ENCODE measurements at places on chromosomes 2 and 18.

DNA sequence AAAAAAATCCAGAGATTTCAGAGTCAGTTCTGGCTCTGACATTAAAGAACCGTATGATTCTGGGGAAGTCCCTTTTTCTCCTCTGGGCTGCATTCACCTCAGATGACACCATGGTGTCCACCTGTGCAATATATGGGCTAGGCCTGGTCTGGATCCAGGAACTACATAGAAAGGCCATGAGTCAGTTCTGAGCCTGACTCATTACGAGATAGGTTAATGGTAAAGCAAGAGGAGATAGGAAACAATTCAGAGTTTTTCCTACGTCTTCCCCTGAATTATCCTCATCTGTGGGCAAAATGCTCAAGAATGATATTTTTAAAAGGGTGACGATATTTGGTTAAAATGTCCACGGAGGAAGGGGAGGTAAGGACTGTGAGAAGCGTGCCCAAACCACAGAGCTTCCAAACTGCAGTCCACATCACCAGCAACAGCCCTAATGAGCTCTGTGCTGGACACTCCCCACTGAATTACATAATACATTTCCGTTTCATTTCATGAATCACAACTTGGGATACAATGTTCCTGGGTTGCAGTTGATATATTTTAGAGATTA is 180.1 kb upstream of the OSR1 start:
- no peak for DNase-seq

- DNase-seq: no peak
Observed at GRCh38 chr2:220270481-220271070, 643.1 kb downstream of the SLC4A3 start.

DNA sequence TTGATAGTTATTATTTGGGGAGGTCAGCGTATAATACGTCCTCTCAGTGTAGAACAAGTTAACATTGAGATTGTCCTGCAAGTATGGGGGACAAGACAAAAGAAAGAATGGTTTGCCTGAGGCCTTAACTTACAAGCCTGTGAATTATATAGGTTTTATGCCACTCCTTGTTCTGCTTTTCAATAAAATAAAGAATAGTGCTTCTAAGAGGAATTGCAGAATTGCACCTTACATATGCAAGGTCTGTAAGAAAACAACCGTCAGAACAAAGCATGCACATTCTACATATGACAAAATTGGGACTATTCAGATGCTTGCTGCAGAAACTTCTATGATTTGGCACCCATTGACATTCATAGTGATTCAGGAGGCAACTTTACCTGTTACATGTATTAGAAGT is 785.0 kb downstream of the NR4A2 start:
- no peak for DNase-seq

DNA sequence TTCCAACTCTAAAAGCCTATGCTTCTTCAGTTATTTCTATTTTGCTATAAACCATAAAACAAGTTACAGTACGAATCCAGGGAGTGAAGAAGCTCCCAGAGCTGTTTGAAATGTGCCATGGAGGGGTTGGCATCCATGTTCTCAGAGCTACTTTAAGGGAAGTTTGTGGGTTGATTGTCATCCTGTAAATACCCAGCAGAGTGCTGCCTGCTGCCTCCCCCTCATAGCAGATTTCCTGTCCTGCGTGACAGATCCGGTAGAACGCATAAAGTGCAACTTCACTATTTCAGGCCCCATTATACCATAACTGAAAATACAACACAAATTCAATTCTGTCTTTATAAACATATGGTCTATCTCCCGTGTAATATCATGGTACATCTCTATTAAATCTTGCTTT is 114.4 kb downstream of the CTNNA2 start:
- no peak for DNase-seq

DNA sequence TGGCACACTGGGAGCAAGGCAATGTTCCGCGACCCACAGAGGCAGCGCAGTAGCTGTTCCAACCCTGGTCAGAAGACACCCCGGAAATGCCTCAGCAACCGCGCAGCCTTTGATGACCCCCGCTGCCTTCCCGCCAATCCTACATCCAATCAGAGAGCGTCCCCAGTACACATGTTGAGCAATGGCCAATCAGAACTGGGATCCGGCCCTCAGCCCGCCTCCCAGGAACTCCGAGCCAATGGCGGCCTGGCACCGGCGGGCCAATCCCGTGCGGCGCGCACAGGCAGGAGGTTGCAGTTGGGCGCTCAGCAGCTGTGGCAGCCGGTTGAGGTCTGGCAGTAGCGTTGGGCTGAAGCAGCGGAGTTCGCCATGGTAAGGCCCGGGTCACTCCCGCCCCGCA is at the start of gene TUBA3D:
Gene TUBA3D, plus strand, starts transcription at position 289 of the 400 bp plus-strand sequence. Its CDS starts 81 bp downstream, at position 370.
- no peak for DNase-seq

GRCh38 chr2:145023334-145023934 is 503.5 kb upstream of the ZEB2 start:
- DNase-seq: no peak

GRCh38 chr2:151782378-151783132 is 45.7 kb downstream of the ARL5A start:
- no peak for DNase-seq

DNA sequence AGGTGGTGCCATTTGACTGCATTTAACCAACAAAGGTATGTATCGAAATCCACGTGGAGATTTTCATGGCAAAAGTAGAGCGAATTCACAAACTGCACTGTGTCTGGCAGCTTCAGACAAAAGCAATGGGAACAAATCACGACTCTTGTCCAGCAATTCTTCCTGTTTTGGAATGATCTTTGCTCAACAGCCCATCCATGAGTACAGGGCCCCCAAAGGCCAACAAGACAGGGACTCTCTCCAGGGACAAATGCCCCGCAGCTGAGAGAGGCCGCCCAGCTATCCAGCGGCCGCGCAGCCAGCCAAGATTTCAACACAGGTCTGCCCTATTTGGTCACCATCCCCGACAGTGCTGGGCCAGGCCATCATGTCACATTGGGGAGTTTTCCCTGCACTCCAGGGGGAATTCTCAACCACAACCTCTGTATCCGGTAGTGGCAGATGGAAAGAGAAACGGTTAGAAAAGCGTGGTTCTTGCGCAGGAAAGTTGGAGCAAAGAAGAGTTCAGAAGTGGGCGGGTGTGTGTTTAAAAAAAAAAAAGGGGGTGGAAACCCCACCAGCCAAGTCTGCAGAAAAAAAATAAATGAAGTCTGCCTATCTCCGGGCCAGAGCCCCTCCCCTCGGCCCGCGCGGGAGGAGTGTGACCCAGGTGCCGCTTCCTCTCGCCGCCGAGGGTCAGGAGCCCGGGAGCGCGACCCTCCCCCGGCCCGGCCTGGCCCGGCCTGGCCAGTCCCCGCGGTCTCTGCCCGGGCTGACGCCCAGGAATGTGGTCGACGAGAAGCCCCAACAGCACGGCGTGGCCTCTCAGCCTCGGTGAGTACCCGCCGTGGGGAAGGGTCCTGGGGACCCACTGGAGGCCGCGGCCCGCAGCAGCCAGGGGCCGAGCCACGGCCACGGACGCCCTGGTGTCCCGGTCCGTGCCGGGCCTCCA is at the start of gene GYPC:
Gene GYPC, plus strand, starts transcription at position 659 of the 931 bp plus-strand sequence. Its CDS starts 106 bp downstream, at position 765.
- DNase-seq: no peak

- DNase-seq: no peak
Observed at GRCh38 chr2:205682239-205682970, at the start of gene NRP2. TSS of gene NRP2 (plus strand) at chr2:205682501. CDS start at chr2:205683291, 790 bp downstream.

DNA sequence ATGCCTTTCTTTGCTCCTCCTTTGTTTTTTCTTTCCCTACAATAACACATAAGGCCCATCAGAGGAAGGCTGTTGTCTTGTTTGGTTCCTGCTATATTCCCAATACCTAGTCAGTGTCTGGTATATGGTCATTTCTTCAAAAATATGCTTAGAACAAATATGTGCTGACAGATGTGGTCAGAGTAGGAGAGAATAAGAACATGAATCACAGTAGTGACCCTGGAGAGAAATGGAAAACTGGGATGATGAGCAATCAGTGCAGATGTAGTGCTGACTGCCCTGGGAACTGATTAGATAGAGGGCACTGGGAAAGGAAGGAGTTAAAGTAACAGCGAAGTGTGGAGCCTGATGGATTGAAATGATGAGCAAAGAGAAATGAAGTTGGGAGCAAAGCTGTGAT is 189.4 kb upstream of the LHCGR start:
- no peak for DNase-seq

- no peak for DNase-seq
Observed at GRCh38 chr2:218743068-218743467, 32.4 kb downstream of the TTLL4 start.

- DNase-seq: no peak
Observed at GRCh38 chr18:44973282-44973681, 292.6 kb downstream of the SETBP1 start.

DNA sequence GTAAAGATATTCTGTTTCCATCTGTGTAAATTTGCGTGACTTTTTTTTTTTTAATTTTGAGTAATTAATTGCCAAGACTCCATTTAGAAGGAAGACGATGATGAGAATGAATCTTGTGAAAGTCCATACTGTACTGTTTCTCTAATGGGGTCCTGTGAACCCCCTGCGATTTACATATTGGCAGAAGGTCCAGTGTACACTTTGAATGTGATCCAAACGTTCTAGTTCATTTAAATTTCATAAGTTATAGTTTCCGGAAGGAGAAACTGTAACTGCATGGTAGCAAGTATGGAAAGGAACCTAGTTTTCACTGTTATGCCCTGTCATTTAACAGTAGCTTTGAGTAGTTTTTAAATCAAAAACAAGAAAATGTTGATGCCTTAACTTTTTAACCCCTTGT is 166.7 kb downstream of the FMNL2 start:
- no peak for DNase-seq

DNA sequence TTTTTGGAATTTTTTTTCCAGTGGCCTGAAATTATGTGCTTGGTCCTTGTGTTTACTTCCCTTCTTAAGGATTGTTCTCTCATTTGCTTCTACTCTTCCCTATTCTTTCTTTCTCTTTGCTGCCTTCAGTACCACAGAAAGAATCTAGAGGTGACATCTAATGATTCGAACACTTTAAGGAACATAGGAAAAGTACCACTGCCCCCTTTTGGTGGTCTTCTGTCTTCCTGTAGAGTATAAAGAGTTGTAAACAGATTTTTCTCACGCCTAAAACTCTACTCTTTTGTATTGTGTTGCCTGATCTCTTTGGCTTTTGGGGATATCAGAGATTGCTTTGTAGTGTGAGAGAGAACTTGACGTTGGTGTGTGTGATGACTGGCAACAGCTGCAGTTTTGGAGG is 7.0 kb upstream of the SCTR start:
- no peak for DNase-seq

DNA sequence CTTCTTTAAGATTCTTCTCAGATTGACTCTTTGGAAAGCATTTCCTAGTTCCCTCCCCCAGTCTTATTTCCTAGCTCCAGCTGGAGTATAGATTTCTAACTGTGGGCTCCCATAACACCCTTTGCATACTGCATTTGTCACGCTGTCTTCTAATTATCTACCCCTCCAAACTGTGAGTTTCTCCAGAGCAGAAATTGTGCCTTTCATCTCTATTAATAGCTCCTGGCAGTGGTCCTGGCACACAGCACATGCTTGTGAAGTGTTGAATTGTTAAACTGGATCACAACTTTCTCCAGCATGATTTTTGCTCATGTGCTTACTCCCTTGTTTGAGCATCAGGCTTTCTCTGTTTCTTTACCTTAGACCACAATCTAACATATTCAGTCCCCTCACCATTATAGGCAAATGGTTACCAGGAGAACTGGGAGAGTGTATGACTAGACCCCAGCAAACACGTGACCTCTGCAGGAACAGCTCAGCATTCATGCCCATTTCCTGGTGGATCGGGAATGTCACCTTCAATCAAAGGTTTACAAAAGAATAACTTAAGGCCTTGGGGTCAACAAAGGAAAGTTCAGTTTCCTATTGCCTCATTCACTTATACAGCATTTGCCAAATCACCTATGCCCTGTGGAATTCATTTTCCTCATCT is 175.7 kb upstream of the TANK start:
- no peak for DNase-seq

DNA sequence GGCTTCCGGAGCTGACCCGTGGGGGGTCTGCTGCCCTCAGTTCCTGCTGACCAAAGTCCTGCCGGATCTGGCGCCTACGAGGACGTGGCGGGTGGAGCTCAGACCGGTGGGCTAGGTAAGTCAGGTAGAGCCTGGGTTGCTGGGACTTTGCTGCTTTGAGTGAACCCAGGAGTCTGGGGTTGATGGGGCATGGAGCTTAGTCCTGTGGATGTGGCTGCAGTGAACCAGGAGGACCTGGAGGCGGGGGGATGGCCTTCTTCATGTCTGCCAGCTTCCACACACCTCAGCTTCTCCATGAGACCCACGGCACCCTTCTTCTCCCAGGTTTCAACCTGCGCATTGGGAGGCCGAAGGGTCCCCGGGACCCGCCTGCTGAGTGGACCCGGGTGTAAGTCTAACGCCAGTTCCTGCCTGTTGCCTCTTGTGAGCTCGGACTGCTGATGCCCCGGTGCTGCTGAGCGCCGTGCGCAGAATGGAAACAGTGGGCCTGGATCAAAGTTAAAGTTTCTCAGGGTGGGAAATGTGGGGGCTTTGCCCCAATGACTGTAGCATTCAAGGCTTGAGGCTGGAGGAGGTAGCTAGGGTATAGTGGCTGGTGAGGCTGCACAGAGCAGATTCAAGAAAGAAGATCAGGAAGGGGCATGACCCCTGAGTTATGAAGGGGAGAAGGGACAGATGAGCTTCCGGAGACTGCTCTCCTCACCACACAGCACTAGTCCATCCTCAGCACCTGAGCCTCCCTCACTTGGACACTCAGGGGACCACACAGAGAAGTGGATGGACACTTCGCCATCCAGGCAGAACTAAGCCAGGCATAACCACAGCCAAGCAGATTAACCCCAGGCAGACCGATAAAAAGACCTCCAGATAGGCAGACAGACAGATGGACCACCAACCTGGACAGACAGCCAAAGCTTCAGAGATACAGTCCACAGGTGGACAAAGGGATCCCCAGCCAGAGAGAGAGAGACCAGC is 17.3 kb downstream of the PTPN18 start:
- DNase-seq: no peak

DNA sequence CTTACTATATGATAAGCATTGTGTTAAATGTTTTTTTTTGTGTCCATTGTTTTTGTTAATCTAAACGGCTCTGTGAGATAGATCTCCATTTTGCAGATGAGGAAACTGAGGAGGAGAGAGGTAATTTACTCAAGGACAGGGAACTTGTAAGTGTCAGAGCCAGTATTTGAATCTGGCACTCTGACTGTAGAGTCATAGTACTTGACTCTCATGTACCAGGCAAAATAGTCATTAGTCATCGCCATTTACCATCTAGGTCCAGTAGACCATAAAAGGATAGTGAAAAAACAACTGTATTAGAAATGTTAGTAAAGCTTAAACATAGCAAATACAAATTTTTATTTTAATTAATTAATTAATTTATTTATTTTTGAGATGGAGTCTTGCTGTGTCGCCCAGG is 4.8 kb downstream of the PSMD14 start:
- DNase-seq: no peak

- no peak for DNase-seq
Observed at GRCh38 chr2:84796798-84797197, 84.1 kb downstream of the TRABD2A start.

DNA sequence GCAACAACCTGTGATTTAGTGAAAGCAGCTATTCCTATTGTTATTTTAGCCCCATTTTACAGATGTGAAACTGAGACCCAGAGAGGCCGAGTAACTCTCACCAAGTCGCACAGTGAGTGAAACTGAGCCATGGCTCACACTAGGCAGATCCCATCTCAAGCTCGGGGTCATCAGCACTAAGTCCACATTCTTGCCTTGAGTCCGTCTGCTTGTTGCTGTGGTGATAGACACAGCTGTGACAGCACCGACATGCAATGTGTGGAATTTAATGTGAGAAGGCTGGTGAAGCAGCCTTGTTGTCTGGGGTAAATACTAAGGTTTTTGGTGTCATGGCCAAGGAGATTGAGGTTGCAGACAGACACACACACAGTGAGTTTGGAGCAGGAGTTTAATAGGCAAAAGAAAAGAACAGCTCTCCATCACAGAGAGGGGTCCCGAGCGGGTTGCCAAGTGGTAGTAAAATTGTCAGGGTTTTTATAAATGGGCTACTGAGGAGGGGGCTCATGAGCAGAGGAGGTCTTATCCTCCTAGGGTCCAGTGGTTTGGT is 40.2 kb upstream of the GMCL1 start:
- DNase-seq: no peak

Measured in stimulated activated CD8-positive, alpha-beta memory T cell treated with anti-CD3 and anti-CD28 coated beads, Interleukin-7, amount 100 ng/mL, for 48 hours (primary cell).